ENCODE measurements at places on chromosomes 6 and 20.

- DNase-seq, result no peak
Observed at GRCh38 chr6:34543421-34543820, 12.7 kb downstream of the SPDEF start.

GRCh38 chr6:39057251-39058155, 8.9 kb downstream of the GLP1R start:
- DNase-seq, result no peak

- no peak for DNase-seq
Observed at GRCh38 chr6:69871107-69871506, 4.8 kb downstream of the COL19A1 start.

DNA sequence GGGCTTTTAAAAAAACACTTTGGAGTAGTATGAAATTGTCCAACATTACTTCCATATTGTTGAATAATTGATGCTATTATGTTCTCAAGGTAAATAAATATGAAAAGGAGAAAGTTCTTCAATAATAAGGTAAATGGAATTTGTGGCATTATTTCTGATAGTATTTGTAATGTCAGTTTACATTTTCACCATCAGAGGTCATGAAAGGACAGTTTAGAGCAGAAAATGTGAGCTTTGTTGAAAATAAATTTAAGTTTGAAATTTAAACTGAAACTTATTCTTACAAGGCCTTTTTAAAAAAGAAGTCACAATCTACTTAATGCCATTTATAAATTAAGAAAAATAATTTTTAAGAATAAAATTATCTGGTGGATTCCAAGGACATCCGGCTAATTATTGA, 15.8 kb upstream of the CEP162 start:
- DNase-seq, result no peak

- no peak for DNase-seq
Observed at GRCh38 chr6:83767033-83767432, 58.1 kb upstream of the SNAP91 start.

- DNase-seq, result no peak
Observed at GRCh38 chr6:42410861-42411260, 40.9 kb downstream of the TRERF1 start.

GRCh38 chr6:155418017-155418761, 37.5 kb downstream of the NOX3 start:
- no peak for DNase-seq

DNA sequence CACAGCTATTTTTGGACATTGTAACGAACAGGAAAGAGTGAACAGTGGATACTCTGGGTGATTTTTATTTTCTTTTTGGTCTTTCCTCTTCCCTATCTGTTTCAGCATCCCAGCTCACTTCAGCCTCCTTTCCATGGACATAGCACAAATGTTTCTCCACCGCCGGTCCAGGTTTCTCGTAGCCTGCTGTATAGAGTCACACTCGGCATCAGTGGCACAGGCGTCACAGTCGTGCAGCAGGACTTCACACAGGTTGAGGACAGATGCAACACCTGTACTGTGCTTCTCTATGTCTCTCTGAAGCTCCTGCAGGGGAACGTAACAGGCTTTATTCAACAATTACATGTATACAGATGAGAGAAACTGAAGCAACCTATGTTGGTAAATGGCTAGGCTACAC, 348.3 kb downstream of the ESR1 start:
- no peak for DNase-seq

DNA sequence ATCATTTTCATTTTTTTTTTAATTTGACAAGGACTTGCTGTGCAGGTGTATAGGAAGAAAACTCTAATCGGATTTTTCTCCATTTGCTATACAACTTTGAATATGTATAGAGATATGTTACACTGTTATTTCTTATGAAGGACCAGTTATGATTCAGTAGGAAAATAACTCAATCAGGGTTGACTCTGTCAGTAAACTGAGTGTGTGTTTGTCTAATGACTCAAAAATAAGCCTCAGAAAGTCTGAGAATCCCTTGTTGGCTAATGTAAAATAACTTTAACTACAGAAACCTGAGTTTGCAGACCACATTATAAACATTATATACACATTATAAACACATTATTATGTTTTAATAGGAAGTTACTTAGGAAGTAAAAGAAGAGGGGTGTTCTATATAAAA, 352.6 kb downstream of the RIMS1 start:
- no peak for DNase-seq

- DNase-seq, result no peak
Observed at GRCh38 chr20:10338426-10339180, 95.4 kb downstream of the MKKS start.

DNA sequence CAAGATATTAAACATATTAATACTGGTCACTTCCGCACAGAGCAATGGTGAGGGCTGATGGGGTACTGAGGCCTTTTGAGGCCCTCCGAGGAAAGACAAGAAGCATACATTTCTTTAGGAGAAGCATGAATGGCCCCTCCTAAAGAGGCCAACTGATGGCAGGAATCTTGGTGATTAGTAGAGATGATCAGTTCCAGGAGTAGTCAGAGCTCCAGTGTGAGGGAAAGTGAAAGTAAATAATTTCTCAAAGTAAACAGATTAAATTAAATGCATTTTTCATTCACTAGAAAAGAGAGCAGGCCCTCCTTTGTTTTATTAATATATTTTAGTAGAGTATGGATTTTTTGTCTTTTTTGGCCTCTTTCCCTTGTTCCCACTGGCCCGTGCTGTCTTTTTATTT, 38.2 kb downstream of the NOX3 start:
- no peak for DNase-seq

DNA sequence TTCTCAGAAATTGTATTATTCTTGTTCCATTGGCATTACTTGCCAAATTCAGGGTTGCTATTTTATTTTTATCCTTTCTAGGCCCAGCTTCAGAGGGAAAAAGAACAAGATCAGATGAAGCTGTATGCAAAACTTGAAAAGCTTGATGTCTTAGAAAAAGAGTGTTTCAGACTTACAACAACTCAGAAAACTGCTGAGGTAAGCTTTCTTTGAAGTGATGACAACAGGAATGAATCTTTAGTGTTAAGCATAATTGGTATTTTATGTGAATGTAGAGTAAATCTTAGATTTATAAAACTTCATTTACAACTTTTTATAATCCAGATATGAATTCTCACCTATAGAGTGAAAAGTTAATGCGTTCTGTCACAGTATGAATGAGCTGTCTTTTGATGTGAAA, 58.4 kb downstream of the CEP57L1 start:
- DNase-seq, result no peak

GRCh38 chr6:30889921-30890645, 5.8 kb downstream of the DDR1 start:
- no peak for DNase-seq

DNA sequence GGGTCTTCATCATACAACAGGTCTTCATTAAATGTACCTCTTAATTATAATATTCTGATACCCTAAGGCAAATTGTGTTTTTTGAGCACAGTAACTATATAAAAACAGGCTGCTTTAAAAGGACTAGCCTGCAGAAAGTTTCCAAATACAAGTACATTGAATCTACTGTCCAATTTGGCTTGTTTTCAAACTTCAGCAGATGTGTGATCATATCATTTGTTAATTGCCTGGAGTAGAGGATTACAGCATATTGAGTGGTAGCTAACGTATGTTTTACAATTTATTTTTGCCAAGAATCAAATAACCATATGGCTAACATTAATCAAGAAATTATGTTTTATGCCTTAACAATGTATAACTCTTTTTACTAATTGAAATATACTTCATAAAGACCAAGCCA, 12.6 kb downstream of the TINAG start:
- no peak for DNase-seq

DNA sequence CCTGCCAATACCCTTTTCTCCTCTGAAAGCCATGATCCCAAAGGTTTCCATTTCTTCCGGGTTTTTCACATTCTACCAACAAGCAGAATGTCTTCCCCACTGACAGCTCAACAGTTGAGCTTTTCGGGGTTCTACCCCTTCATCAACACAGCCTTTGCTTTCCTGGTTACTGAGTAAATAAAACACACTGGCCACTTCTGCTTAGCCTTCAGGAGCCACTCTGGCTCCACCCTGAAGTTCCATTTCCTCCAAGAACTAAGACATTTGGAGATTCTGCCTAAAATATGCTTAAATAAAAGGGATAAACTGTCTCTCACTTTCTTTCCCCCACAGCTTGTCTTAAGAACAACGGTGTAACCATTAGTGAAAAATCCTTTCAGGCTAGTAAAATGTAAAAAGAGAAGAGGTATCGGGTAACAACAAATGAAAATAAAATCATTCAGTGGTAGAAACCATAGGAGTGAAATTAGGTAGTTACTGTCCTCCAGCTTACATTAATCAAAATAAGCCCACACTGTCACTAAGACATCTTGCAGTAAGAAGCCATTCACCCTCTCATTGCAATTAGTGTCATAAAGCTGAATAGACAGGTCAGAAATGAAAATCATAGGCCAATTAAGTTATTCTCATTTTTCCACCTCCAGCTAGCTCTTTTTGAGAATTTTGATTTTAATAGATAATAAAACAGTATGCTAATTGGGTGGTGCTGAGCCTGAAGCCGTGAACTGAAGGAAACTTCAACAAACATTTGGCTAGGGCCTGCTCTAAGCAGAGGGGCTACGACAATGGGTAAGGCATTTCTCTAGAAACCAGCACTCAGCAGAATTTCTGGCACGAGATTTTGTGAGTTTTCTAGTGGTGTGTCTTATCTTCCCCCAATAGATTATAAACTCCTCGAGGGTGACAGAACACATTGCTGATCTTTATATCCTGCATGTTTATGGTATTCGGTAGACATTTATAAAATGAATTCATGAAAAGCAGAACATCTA, 194.2 kb downstream of the KHDC1L start:
- DNase-seq, result no peak
